Activated CD4-positive, alpha-beta T cell treated with anti-CD3 and anti-CD28 coated beads for 36 hours (primary cell): ENCODE measurements at places on chromosomes 11 and 22.

- no peak for DNase-seq
These were observed 4.2 kb downstream of the CAPN1 start for GRCh38 chr11:65185869-65186341.

DNA sequence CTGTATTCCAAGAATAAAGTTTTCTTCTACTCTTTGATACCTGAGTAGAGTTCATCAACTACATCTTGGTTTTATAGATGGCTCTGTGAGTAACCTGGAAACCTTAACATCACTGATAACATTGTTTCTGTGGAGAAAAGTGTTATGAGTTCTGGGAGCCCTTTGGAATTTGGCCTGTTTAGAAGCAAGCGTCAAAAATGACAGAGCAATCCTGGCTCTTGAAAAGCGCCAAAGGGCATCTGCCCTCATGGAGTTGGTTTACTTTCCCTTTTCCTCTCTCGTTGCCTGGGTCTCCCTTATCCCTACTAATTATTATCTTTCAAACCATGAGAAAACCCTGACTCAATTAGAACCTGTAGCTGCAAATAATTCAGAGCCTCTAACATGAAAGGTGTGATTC lies 140.1 kb downstream of the DBX1 start:
- no peak for DNase-seq

DNA sequence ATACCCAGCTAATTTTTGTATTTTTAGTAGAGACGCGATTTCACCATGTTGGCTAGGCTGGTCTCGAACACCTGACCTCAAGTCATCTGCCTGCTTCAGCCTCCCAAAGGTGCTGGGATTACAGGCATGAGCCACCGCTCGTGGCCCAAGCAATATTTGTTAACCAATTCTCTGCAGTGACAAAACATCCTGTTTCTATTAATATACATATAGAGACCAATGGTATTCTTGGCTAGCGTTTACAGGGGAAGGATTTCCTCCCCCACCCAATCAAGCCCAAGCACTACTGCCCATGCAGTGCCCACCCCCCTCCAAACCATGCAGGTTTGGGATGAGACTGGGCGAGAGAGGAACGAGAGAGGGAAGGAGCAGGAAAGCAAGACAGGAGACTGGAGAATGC lies 53.1 kb downstream of the APOL3 start:
- DNase-seq = no peak

- no peak for DNase-seq
These were observed 6.5 kb upstream of the NPAS4 start for GRCh38 chr11:66414120-66414934.

GRCh38 chr11:115623021-115623451 lies 118.8 kb upstream of the CADM1 start:
- DNase-seq = no peak

- DNase-seq = no peak
These were observed 601.0 kb upstream of the KIRREL3 start for GRCh38 chr11:127601578-127601977.

- no peak for DNase-seq
These were observed 278.9 kb upstream of the NARS2 start for GRCh38 chr11:78853521-78853920.

DNA sequence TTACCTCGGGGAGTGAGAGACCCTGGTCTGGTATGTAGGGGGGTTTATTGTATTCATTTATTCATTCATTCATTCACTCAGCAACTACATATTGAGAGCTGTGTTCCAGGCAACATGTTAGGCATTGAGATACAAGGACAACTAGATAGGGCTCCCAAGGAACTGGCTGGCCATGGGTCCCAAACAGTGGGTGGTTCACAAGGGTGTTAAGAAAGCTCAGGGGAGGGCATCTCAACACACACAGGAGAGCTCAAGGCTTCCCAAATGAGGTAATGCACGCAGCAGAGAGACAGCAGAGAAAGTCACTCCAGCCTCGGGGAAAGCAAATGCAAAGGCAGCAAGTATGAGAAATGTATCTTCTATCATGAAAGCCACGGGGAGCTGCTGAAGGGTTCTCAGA lies 51.8 kb downstream of the BTG4 start:
- no peak for DNase-seq

GRCh38 chr11:47071341-47071740 lies 105.3 kb downstream of the ARFGAP2 start:
- DNase-seq = no peak

DNA sequence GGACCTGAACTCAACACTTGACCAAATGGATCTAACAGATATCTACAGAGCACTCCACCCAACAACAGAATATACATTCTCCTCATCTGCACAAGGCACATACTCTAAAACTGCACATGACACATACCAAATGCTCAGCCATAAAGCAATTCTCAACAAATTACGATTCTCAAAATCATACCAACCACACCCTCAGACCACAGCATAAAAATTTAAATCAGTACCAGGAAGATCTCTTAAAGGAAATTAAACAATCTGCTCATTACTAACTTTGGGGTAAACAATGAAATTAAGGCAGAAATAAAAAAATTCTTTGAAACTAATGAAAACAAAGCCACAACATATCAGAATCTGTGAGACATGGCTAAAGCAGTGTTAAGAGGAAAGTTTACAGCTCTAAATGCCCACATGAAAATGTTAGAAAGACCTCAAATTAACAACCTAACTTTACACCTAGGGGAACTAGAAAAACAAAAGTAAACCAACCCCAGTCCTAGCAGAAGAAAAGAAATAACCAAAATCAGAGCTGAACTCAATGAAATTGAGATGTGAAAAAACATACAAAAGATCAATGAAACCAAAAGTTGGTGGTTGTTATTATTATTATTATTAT lies 37.2 kb downstream of the TMEM123 start:
- no peak for DNase-seq

DNA sequence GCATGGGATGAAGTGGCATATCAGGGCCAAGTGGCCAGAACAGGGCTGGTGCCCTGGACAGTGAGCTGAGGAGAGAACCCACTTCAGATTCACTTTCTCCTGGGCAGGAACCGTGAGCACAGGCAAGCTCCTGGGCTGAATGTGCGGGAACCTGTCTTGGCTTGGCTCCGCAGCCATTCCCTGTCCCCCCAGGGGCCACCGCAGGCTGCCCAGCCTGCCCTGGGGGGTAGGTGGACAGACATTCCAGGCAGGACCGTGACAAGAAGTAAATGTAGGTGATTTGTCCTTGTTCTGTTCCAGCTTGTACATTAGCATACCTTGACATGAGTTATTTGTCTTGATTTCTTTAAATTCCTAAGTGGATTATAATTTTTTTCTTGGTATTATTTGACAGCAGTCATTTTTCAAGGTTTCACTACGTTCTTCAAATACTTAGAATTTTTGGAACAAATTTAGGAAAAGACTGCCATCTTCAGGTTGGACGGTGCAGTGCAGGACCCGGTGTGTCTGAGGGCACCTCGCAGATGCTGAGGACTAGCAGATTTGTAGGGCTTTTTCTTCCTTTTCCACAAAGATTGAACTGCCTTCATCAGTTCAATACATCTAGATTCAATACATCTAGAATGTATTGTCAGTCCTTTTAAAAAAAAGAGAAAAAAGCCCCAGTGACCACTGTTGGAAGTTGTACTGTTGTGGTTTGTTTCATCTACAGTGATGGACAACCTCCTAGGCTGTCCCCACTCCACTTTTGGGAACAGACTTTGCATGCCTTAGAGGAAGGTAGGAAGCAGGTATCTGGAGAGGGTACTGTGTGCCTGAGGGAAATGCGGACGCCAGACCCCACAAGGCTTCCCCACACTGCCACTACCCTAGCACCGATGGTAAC lies 115.1 kb upstream of the RASSF10 start:
- peak; percentile 79 for DNase-seq

DNA sequence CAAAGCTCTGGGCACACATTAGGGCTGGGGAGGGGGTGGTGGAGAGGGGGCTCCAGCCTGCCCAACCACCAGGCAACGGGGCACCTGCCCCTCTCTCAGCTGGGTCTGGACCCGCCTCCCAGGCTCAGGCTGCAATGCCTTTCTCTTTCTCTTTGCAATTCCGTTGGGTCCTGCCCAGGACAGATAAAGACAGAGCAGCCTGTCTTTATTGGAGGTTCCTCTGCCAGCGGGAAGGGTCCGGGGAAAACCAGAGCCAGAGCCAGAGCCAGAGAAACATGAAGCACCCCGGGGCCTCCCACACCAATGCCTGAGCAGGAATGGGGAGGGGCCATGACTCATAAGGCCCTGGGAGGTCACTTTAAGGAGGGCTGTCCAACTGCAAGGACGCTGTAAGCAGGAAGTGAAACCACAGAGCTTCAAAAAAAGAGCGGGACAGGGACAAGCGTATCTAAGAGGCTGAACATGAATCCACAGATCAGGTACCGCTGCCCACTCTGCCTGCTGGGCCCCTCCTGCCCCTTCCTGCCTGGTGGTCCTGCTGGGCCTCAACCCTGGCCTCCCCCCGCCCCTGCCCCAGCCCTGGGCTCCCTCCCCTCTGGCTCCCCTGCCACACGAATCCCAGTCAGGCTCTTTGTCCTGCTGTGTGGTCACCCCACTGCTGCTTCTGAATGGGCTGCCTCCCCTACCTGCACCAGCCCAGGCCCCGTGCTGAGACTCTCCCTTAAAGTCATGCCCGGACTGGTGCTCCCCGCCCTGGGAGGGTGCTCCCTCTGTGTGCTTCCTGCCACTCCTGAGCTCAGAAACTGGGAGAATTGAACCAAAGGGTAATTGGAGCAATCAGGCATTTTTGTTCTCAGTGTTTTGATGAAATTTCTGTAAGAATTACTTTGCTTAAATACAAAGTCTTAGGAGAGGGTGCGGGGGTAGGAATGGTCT lies at the start of gene APOBEC3B:
Gene APOBEC3B (plus strand): TSS at position 356 of the 936 bp plus-strand sequence. CDS start 107 bp downstream, at position 463.
- DNase-seq = peak; percentile 82

- no peak for DNase-seq
These were observed 162.8 kb upstream of the SNX19 start for GRCh38 chr11:131079036-131079435.

DNA sequence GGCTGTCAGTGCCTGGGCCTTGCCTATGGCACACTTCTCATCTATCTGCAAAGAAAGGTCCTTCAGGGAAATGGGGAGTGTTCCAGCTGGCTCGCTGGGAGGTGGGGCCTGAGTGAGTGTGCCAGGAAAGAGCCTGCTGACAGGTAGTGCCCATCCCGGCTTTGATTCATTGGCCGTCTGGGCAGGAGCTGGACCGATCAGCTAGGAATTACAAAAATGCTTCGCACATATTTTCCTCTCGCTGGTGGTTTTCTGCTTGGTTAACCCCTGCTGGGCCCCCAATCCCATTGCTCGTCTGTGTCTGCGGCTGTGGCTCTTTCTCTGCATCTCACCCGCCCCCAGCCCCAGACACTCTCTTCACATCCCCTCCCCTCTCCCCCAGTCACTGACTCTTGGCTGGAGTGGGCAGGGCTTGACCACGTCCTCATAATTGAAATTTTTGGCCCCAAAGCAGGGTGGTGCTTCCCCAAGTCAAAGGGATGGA lies 10.8 kb downstream of the LIF start:
- no peak for DNase-seq

GRCh38 chr11:68117853-68118470 lies 3.2 kb downstream of the CHKA start:
- no peak for DNase-seq

DNA sequence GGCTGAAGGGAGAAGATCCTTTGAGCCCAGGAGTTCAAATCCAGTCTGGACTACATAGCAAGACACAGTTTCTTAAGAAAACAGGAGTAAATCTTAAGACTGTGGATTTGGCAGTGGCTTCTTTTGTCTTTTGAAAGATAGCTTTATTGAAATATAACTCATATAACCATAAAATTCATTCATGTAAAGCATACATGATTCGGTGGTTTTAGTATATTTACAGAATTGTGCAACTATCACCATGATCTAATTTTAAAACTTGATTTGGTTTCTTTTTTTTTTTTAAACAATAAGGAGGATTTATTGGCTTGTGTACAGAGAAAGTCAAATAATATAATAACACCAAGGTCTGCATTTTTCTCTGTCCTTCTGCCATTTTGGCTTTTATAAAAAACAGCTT lies 23.1 kb upstream of the PSMA1 start:
- no peak for DNase-seq

- DNase-seq = no peak
These were observed 19.7 kb upstream of the CDC42EP2 start for GRCh38 chr11:65295001-65295400.

- no peak for DNase-seq
These were observed 22.6 kb downstream of the USP47 start for GRCh38 chr11:11864332-11864731.

GRCh38 chr22:37259540-37260029 lies 15.5 kb upstream of the RAC2 start:
- peak; percentile 55 for DNase-seq

GRCh38 chr11:124882339-124883071 lies 15.2 kb downstream of the ROBO4 start:
- DNase-seq = no peak

DNA sequence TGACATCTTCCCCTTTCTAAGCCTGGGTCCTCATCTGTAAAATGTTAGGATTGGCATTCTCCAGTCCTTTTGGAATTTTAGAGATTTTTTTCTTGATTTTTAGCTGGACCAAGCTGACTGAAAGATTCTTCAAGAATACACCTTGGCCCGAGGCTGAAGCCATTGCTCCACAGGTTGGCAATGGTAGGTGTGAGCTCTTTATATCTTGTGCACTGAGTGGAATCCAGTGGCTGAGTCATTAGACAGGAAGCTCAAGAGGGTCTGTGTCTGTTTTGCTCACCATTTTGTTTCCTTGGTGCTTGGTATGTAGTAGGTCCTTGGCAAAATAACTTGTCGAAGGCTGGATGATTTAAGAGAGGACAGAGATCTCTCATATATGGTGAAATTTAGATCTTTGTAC lies 6.2 kb downstream of the EIF3L start:
- no peak for DNase-seq
